ENCODE measurements at places on chromosomes 12 and 14.

- H3K4me3 ChIP-seq, result no peak overlapping the region
- peak; percentile 55 for DNase-seq
- no peaks in the 10 kb centered on the region for H3K36me3 ChIP-seq
- no peaks in the 10 kb centered on the region for H3K4me1 ChIP-seq
- H3K27me3 ChIP-seq, result no peaks in the 10 kb centered on the region
Measured at GRCh38 chr12:104108755-104109445, 29.1 kb downstream of the NFYB start.

DNA sequence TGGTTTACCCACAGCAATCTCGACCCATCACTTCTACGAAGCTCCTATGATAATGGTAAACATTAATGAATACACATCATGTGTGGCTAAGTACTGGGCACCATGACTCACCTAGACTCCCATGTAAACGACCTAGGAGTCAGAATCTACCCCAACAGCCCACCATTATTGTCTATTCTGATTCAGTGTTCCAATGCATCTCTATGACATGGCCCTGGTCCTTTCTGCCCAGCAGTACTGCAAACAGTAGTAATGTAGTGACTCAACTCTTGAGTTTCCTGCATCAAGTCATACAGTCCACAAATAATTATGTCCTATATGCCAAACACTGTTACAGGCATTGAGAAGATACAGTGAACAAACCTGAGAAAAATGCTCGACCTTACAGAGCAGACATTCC, 14.6 kb downstream of the GTF2A1 start:
- peaks cover 6% of the 10 kb centered on the region for H3K36me3 ChIP-seq
- no peak overlapping the region for H3K27ac ChIP-seq
- no peaks in the 10 kb centered on the region for H3K27me3 ChIP-seq
- DNase-seq, result no peak

DNA sequence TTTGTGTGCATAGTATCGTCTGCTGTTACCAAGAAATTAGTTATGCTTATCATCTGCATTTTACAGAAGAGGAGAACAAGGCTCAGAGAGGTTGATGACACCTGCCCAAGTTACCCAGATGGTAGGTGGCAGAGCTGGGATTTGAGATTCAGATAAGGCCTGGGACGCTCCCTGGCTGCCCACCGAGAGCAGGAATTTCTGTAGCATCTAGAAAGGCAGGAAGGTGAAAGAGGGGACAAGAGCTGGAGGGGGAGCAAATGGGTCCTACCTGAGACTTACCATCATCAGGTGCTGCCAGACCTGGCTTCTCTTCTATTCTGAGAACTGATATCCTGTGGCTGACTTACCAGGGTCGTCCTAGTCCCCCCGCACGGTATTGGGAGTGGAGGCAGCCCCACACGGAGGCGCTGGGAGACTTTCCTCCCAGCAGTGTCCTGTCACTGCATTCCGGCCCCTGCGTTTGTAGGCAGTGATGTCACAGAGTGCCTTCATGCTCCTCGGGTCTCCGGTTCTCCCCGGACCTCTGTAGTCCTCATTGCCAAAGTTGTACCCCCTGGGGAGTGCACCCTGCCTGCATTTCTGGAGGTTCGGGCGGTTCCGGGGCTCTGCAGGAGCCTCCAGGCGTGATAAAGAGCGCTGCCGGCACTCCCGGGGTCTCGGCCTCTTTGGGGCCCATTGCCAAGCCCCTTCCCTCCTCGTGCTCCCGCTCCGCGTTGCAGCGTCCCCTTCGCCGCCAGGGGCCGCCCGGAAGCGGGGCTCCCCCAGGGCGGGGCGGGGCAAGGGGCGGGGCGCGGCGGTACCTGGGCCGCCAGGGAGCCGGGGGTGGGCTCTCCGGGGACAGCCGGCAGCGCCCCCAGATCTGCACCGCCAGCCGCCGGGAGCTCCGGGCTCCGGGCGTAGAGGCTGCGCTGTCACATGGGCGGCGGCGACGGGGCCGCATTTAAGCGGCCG, at the start of gene CABP1:
TSS of gene CABP1 (plus strand) at position 856 of the 951 bp plus-strand sequence. CDS start at position 916, 60 bp downstream.
- H3K4me3 ChIP-seq, result peak within 1 kb of the TSS; percentile 49
- no peaks in the 10 kb centered on the region for H3K36me3 ChIP-seq
- DNase-seq, result no peak

GRCh38 chr14:98578204-98578603, 693.8 kb downstream of the BCL11B start:
- H3K4me1 ChIP-seq, result no peaks in the 10 kb centered on the region
- DNase-seq, result no peak
- H3K4me3 ChIP-seq, result no peak overlapping the region
- H3K36me3 ChIP-seq, result no peaks in the 10 kb centered on the region
- no peak overlapping the region for H3K27ac ChIP-seq
- no peaks in the 10 kb centered on the region for H3K27me3 ChIP-seq

- H3K36me3 ChIP-seq, result no peaks in the 10 kb centered on the region
- no peak overlapping the region for H3K27ac ChIP-seq
- no peaks in the 10 kb centered on the region for H3K27me3 ChIP-seq
Measured at GRCh38 chr12:63047146-63047545, 103.9 kb downstream of the AVPR1A start.

DNA sequence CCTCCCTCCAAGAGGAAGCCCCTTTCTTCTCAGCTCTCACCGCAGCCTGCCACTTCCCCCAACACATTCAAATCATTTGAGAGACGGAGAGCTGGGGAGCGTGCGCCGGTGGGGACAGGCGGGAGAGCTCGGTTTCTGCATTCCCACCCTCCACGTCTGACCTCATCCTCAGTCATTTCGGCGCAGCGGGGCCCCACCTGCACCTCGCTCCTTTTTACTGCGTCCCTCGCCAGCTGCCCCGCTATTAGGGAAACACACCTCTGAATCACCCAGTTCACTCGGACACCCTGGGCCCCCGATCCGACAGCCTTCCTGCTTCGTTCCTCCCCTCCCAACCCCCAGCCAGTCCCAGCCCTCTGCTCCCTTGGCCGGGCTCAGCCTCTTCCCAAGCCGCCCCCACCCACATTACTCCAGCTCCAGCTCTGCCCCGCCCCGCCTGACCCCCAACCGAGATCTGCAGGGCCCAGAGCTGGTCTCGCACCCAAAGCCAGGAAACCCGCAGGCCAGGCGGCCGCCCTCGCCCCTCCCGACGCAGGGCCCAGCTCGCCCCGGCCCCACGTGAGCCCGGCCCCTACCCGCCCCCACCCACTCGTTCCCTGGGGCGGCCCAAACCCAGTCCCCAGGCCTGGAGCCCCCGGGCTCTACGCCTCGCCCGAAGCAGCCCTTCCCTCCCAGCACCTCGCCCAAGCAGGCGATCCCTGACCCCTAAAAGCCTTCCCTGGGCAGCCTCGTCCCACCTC, 783 bp downstream of the CORO1C start:
- H3K27me3 ChIP-seq, result no peaks in the 10 kb centered on the region
- H3K36me3 ChIP-seq, result no peaks in the 10 kb centered on the region
- peak overlapping the region; percentile 79 for H3K27ac ChIP-seq
- peak overlapping the region; percentile 88 for H3K4me3 ChIP-seq

Measured in GM12878 (cell line).